Choroid plexus epithelial cell (primary cell): ENCODE measurements at places on chromosomes 16 and 17.

DNA sequence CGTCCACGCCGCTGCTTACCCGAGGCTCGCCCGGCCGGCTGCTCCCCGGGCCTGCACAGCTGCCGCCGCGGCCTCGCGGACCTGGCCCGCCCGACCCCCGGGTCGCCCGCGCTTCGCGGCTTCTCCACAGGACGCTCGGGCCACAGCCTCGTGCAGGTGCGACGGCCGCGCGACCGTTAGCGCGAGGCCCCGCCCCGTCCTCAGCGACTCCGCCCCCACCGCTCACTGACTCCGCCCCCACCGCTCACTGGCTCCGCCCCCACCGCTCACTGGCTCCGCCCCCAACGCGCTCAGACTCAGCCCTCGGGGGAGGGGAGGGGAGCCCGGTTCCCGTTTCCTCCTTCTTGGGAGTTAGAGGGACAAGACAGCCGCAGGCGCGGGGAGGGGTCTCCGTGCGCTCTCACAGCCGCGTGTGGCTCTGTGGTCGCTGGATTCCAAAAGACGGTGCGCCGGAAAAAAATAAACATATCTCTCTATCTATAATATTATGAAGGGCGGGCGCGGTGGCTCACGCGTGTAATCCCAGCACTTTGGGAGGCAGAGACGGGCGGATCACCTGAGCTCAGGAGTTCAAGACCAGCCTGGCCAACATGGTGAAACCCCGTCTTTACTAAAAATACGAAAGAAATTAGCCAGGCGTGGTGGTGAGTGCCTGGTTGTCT, at the start of gene MEIOB:
MEIOB (minus strand) TSS at position 191 of the 662 bp plus-strand sequence. CDS start 3,989 bp downstream, outside the sequence.
- DNase-seq, result peak; percentile 19

DNA sequence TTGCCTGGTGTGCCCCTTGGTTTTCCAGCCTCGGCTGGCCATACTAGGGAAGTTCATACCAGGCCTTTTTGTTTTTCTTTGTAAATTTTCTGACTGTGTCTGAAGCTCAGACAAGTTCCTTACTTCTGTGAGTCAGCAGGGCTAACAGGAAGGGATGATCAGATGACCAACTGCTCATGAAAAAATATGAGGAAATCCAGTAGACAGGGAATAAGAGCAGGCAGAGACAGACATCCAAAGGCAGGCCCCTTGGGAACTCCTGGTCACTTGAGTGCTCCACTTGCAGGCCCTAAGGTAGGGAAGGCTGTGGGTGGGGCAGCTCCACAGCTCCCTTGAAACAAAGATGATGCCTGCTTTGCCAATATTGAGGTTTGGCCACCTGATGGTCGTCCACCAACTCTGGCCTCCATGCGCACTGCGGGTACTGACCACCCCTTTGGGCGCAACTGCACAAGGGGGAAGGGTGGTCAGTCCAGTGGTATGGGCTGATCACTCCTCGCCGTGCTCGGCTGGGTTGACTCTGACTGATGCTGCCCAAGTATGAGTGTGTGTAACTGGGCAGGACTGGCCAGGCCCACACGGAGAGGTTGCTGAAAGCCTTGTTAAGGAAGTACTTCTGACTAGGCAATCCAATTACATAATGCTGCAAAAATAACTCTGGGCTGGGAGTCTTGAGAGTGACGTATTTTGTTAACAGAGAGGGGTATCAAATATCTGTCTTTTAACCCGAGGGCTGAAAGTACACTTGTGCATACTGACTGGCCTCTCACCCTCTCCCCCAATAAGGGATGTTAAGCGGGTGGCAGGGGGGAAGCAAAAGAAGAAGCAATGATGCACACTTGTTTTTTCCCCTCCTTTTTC, 20.8 kb upstream of the ZFHX3 start:
- peak; percentile 98 for DNase-seq

DNA sequence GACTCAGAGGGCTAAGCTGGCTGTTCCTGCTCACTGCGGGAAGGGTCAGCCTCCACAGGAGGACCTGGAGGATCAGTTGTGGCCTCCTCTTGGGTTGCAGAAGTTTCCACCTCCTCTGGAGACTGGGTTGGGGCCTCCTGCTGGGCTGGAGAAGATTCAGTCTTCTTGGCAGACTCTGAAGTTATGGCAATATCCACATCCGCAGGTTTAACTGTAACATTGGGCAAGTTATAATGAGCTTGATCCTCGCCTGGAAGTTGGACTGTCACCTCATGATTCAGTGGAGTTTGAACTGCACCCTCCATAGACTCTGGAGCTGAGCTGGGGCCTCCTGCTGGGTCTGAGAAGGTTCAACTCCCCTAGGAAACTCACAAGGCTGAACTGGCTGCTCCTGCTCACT, 47.6 kb upstream of the TMEM97 start:
- DNase-seq, result no peak

GRCh38 chr17:35554668-35555067, 6.0 kb downstream of the SLFN14 start:
- DNase-seq, result no peak

GRCh38 chr17:55743103-55743679, 7.7 kb upstream of the PCTP start:
- peak; percentile 15 for DNase-seq

DNA sequence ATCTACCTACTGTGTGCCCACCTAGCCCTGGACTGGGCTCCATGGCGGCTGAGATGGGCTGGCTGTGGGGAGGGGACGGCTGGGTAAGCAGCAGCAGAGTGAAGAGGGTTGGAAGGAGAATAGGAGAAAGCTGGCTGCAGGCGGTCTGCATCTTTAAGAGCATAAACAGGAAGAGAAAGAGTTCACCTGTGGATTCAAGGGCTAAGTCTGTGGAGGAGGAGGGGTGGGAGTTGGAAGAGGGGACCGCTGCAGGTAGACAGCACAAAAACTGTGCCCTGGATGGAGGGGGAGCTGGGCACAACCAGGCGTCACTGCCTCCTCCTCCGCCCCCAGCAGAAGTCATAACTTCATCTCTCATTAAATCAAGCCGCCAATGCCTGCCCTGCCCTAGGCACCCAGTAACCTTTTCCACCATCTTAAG, 677 bp downstream of the SLC13A2 start:
- no peak for DNase-seq

DNA sequence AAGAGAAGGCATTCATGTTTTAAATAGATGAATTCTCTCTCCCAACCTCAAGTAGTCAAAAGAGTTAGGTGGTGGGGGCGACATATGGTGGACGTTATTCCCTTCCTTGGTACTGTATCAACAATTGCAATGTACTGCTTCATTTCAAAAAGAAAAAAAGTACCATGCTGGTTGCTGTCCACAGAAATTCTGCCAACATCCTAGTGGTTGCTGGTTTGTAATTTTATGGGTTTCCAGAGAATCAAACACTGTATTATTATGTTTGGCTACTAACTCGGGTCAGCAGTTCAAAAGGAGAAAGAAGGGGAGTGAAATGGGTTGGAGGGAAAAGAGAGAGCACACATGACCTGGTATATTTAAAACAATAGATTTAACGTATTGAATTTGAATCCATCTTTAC, 61.1 kb upstream of the KCNJ16 start:
- DNase-seq, result no peak

GRCh38 chr16:77500934-77501664, 66.3 kb upstream of the ADAMTS18 start:
- no peak for DNase-seq

DNA sequence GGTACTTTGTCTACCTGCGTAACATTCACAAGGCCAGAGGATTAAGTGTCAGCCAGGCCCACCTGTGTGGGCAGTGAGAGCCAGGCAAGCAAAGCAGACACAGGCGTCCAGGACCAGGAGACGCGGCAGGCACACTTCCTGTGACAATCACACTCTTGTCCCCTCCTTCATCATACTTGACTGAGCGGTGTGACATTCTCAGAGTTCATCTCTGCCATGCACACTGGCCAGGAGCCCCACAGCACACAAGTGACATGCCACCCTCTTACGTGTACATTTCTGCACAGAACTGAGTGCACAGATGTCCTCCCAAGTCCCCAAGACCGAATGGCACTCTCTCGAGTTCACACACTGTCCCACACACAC, 8.7 kb downstream of the PPP1R9B start:
- DNase-seq, result no peak

DNA sequence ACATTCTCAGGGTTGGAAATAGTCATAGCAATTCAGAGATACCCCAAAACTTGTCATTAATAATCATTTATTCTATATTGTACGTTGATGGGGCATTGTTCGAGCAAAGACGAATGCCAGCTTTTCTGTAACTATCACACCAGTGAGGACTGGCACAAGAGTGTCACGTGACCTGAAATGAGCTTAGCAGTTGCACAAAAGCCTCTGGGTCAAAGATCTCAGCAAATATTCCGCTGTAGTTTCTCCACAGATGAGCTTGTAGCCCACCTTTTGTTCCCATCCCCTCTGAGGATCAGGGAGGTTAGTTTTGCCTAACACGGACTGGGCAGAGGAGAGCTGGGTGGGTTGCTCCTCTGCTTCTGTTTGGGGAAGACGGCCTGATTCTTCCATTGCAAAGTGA, 18.2 kb downstream of the IRX3 start:
- DNase-seq, result no peak

GRCh38 chr16:80372341-80372740, 168.5 kb upstream of the DYNLRB2 start:
- no peak for DNase-seq

- DNase-seq, result no peak
These were observed 509.6 kb upstream of the EEF2KMT start for GRCh38 chr16:5607169-5607568.

GRCh38 chr17:36661047-36661666, 59.8 kb downstream of the MRM1 start:
- DNase-seq, result no peak

DNA sequence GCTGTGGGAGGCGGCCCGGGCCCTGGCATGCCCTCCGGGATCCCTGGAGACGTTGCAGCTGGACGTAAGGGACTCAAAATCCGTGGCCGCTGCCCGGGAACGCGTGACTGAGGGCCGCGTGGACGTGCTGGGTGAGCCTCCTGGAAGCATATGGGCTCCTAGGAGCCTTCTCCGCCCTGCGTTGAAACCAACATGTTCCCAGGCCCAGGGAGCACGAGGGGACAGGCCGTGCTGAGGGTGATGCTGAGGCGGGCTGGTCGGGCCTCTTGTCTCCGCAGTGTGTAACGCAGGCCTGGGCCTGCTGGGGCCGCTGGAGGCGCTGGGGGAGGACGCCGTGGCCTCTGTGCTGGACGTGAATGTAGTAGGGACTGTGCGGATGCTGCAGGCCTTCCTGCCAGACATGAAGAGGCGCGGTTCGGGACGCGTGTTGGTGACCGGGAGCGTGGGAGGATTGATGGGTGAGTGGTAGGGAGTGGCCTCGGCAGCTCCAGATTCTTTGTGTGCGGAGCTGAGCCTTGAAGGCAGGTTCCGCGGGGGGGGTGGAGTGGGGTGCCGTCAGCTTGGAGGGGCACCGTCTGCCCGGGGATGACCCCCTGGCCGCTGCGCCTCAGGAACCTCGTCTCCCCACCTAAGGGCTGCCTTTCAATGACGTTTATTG, 567 bp downstream of the HSD17B1 start:
- DNase-seq, result no peak

DNA sequence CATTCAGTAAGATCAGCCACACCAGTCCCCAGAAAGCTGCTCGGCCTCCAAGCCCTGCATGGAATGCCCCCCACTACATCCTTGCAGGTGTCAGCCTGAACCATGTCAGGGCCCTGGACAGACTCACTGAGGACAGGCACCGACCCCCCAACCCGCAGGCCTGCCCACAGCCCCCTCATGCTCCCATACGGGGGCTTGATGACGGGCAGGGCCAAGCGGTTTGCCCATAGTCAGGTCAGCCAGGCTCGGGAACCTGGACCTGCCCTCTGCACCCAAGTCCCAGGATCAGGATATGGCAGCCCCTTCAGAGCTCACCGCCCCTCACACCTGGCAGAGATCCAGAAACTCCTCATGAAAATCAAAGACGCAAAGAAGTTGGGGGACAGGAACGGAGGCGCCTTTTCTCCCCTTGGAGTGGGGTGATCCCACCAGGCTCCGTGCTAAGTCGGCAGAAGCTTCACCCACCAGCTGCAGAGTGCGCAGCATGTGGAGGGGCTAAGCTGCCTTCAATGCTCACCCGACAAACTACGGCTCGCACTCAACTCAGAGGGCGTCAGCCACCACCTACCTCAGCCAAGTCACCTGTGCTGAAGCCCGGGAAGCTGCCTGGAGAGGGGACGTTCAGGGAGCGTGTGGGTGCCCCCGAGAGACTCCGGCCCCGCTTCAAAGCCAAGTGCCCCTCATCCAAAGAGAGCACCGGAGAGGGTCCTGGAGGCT, 26.5 kb downstream of the GNPTG start:
- no peak for DNase-seq

DNA sequence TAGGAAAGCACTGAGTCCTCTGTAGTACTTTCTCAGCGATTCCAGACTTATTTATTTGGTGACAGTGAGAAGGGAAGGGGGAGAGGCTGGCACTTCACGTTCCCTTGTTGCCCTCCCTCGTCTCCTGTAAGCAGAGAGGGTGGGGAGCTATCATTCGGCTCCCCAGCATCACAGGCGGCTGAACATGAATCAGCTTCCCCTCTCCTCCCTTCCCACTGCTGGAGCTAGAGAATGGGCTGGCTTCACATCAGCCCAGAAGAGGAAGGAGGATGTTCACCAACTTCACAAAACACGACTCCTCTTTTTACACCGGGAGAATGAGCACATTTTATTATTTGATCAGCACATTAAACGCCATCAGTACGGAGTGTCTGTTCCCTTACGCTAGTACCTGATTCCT, 6.7 kb upstream of the CMIP start:
- no peak for DNase-seq

- DNase-seq, result no peak
These were observed 31.4 kb downstream of the SMG6 start for GRCh38 chr17:2271985-2272702.

GRCh38 chr17:49899191-49899485, 51.3 kb upstream of the TAC4 start:
- peak; percentile 25 for DNase-seq

DNA sequence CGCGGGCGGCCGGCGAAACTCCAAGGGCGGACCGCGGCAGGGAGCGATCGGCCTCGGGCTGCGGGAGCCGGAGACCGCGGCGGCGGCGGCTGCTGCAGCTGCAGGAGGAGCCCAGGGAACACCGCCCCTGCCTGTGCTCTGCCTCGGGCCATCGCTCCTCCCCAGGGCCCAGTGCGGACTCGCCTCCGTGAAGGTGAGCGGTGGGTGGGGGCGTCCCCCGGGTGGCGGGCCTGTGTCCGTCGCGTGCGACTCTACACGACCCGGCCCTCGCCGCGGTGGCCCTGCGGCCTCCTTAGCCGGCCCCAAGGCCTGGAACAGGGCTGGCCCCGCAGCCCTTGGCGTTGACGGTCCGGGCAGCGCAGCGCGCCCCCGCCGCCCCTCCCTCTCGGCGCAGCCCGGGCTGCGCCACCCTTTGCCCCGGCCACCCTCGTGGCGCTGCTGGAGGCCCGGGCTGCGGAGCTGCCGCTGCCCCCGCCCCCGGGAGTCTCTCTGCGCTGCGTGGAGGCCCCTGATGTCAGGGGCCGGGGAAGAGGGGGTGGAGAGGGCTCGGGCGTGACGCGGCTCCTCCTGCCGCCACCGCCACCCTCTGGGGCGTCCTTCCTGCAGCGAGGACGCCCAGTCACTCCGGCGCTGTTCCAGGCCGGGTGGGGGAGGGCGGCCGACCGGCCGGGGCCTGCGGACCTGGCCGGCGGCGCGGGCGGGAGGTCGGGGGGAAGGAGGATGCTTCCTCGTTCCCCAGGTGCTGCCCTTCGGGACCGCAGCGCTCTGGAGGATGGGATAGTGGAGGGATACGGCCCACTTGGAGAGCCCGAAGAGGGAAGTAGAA, 485 bp downstream of the DYNLL2 start:
- DNase-seq, result peak; percentile 35
